ENCODE measurements at places on chromosomes 5 and 9.
A peak's percentile ranks its signal among the peaks of the same experiment; 100 is the strongest.

DNA sequence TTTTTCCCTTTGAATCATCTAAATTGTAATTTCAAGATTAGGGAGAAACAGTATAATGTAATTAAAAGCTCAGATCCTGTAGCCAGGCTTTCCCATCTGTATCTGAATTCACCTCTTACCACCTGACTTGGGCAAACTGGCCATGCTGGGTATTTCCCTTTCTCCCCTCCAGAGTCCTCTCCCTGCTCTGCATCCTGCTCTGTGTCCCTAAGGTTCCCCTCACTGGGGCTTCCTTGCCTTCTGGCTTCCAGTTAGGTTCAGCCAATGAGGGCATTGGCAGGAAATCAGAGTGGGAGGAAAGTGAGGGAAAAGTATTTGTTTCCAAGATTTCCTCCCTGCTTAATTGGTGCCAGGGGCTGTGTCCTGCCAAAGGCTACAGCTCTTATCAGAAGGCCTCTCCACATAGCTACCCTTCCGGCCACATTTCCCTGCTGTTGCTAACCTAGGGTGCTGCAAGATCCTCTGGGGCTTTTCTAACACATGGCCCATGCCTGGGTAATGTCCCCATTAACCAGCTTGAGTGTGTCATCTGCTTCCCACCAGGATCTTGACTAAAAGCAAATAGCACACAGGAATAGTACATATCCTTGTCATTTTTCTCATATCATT lies 51.0 kb upstream of the MPDZ start:
- DNase-seq = peak; percentile 42

DNA sequence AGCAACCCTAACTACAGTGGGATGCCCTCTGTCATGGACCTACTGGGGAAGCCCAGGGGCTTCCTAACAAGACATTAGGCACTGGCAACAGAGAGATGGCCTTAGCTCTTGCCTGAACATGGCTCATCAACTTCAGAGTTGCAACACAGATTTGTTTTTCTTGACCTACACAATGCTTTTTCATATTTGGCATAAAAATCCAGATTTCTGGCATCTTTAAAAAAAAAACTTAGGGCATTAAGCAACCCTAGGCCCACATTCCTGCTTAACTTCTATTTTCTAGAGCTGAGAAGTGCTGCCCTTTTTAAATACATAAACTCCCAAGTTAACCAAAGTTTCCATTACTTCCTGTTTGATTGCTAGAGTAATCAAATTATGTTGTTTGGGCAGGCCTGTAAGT lies 8.0 kb downstream of the GRIA1 start:
- no peak for DNase-seq

- DNase-seq = no peak
These were observed 3.2 kb downstream of the ROR2 start for GRCh38 chr9:91946653-91947488.

- DNase-seq = no peak
These were observed 119.0 kb upstream of the SLC25A48 start for GRCh38 chr5:135715267-135716055.

DNA sequence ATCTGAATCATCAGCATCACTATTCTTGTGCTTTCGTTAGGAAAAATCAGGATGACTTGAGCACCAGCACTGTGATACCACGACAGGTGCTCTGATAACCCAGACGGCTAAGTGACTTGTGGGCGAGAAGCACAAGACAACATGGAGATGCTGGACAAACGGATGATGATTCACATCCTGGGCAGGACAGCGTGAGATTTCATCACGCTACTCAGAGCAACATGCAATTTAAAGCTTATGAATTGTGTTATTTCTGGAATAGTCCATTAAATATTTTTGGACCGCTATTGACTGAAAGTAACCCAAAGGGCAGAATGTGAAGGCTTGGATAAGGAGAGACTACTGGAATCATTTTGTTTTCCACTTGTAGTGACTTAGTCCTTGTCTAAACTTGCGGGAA lies 114.8 kb upstream of the DAPK1 start:
- no peak for DNase-seq

DNA sequence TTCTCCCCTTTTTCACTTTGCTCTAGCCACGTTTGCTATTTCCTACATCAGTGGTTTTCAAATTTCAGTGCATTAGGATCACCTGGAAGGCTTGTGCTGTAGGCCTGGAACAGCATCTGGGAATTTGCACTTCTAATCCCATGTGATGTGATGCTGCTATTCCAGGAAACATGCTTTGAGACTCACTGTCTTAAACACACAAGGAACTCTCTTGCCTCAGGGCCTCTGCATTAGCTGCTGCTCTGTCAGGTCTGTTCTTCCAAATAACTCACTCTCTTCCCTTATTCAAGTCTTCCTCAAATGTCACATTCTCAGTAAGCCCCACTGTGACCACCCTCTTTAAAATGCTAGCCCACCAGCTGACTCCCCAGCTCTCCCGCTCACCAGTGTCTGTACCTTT lies 204.0 kb downstream of the DNAH5 start:
- no peak for DNase-seq

- peak; percentile 18 for DNase-seq
These were observed 86.3 kb upstream of the MELK start for GRCh38 chr9:36486329-36486932.

DNA sequence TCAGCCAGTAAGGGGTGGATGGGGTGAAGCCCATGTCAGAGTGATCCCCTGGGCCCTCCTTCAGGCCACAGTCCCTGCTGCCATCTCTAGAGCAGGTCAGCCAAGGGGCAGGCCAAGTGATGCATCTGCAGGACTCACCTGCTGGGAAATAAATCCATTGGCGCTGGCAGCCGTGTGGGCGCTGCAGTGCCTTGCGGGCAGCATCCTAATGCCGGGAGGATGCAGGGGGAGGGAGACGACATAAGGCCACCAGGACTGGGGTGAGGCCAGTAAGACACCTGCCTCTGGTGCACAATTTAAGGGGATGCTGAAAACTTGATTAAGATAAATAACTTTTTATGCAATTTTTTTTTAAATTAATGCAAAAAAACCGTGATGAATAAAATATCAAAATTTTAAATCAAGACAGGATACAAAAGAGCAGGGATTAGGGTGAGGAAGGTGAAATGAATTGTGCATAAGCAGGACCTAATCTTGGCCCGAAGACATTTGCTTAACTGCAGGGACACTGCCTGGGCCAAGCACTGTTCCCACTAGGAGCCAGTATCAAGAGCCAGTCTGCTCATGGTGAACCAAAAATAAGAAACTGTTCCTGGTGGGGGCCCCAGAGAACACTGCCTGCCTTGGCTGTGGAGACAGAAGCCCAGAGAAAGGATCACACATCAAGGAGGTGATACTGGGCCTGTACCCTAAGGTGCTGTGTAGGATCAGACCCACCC lies 67.5 kb upstream of the CPLX2 start:
- DNase-seq = no peak

DNA sequence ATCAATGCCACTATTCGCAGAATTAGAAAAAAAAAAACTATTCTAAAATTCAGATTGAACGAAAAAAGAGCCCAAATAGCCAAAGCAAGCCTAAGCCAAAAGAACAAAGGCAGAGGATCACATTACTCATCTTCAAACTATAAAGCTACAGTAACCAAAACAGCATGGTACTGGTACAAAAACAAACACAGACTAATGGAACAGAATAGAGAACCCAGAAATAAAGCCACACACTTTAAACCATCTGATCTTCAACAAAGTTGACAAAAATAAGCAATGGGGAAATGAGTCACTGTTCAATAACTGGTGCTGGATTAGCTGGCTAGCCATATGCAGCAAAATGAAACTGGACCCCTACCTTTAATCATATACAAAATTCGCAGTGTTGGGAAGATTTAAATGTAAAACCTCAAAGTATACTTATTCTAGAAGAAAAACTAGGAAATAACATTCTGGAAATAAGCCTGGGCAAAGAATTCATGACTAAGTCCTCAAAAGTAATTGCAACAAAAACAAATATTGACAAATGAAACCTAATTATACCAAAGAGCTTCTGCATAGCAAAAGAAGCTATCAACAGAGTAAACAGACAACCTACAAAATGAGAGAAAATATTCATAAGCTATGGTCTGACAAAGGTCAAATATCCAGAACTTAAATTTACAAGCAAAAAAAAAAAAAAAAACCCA lies 153.7 kb downstream of the NDUFS4 start:
- no peak for DNase-seq

DNA sequence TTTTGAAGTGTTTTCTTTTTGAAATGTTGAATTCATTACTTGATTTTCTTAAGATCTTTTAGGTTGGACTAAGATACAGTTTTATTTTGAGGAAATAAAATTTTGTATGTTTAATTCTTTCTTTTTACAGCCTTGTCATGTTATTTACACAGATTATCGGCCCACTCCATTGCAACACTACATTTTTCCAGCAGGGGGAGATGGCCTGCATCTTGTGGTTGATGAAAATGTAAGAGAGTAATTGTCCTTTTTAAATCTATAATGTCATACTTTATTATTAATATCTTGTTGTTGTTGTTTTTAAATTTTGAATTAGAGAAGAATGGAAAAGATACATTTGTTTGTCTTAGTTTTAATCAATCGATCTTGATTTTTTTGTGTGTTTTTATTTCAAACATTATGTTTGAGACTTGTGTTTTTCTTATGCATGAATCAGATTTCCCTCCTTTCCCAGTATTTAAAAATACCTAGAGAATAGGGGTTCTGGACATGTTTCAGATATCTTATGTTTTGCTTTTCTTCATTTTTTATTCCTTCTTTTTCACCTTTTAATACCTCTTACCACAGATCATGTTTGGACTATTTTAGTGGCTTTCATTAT lies 36.7 kb downstream of the MTREX start:
- DNase-seq = peak; percentile 69

DNA sequence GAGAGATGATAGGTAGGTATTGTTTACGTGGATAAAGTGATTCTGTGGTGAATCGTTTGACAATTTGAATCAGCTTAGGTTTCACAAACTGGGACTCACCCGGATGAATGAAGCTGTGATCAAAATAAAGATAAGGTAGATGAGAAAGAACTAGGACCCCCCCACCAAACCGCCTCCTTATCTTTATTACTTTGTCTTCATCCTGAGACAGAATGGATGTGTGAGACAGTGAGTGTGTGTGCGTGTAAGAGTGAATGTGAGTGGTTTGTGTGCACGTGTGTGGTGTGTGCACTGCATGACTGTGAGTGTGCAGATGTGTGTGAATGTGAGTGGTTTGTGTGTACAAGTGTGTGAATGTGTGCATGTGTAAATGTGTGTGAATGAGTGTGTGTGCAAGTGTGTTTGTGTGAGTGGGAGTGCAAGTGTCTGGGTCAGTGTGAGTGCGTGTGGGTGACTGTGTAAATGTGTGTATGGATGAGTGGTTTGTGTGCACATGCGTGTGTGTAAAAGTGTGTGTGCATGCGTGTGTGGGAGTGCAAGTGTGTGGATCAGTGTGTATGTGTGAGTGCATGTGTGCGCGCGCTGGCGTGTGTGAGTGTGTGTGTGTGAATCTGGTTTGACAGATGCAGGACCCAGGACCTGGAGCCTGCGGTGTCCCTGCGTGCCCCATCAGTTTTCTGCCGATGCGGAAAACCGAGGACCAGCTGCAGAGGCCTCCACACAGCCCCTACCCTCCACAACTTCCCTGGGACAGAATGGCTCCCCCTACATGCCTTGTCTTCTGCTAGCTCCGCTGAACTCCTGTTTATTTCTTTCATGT lies 11.4 kb upstream of the ENG start:
- no peak for DNase-seq

GRCh38 chr5:35651002-35651756 lies 33.5 kb downstream of the SPEF2 start:
- peak; percentile 48 for DNase-seq

GRCh38 chr5:132459983-132460838 lies 30.4 kb downstream of the IRF1 start:
- no peak for DNase-seq

GRCh38 chr9:128226412-128226801 lies 23.2 kb downstream of the DNM1 start:
- DNase-seq = no peak

GRCh38 chr5:172763120-172763464 lies 7.9 kb downstream of the DUSP1 start:
- no peak for DNase-seq

DNA sequence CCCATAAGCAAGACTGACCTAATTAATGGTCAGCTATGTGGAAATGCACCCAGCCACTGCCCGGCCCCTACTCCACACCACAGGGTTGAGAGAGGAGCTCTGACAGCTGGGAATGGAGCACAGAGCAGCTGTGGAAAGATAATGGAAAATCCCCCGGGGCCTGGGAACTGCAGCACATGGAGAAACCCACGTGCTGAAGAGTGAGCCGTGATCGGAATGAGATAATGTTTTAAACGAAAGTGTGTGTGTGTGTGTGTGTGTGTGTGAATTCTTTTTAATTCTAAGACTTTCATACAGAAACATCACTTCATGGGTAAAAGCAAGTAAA lies 13.1 kb upstream of the SLC12A7 start:
- DNase-seq = no peak

- DNase-seq = no peak
These were observed 3.2 kb upstream of the TMEM268 start for GRCh38 chr9:114607671-114608524.

DNA sequence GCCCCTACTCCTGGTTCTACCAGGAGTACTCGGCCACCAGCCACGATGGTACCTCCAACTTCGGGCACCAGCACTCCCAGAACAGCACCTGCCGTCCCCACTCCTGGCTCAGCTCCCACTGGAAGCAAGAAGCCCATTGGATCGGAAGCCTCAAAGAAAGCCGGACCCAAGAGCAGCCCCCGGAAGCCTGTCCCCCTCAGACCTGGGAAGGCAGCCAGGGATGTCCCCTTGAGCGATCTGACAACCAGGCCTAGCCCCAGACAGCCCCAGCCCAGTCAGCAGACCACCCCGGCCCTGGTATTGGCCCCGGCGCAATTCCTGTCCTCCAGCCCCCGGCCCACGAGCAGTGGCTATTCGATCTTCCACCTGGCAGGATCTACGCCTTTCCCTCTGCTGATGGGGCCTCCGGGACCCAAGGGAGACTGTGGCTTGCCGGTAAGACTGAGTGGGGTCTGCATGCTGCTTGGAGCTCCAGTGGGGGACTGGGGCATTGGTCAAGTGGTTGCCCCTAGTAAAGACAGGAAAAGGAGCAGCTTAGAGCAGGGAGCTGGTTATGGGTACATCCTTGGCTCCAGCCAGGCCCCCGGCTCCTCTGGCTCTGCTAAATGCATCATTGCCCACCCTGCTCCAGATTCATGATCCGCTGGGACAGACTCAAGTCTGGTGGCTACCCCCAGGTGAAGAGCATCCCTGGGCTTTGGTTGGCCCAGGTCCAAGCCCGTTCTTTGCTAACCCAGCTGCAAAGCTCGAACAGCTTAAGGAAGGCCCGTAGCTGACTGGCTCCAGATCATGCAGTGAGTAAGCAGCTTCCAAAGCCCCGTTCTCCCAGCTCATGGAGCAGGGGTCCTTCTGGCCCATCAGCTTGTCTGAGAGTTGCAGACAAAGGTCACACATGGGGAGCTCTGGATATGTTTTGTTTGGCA lies 14.0 kb downstream of the COL27A1 start:
- DNase-seq = no peak

DNA sequence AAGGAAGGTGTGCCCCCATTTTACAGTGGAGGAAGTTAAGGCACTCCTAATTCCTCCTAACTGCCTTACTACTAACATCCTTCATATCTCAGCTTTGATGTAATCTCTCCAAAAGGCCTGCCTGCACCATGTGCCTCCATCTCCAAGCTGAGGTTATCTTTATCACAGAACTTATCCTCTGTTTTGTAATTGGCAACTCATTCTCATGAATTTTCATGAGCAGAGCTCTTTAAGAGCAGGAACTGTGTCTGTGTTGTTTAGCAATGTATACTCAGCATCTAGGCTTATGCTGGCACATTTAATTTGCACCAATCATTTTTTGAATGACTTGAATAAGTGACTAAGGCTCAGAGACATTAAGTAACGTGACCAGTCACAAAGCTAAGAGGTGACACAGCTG lies 147.9 kb upstream of the VLDLR start:
- DNase-seq = no peak

Data from endothelial cell (in vitro differentiated cells).